ENCODE measurements at places on chromosomes 7 and 10.
A peak's percentile ranks its signal among the peaks of the same experiment; 100 is the strongest.

DNA sequence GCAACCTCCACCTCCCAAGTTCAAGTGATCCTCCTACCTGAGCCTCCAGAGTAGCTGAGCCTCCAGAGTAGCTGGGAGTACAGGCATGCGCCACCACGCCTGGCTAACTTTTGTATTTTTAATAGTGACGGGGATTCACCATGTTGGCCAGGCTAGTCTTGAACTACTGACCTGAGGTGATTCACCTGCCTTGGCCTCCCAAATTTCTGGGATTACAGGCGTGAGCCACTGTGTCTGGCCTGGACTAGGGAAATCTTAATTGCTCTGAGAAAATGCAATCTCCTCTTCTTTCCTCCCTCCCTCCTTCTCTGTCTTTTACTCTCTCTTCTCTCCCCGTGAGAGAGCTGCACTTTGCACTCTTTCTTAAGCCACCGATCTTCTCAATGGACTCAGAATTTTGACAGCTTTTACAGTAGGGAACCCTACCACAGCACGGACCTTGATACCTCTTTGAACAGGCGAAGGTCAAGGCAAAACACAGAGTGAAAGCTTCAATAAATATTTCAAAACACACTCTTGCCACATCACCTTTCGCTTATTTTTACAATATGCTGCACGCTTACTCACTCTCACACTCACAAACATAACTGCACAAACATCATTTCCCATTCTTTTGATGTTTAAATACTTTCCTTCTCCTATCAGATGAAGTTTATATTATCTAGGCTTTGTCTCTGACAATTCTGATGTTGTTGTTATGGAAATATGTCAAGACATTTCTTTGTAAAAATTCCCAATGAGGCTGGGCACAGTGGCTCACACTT, 173.4 kb upstream of the NRP1 start:
- no peak for DNase-seq

GRCh38 chr7:111763221-111763801, 201.0 kb upstream of the IMMP2L start:
- DNase-seq: no peak

GRCh38 chr7:149284343-149284742, 22.3 kb downstream of the ZNF783 start:
- DNase-seq: no peak

GRCh38 chr7:106573125-106573663, 87.8 kb downstream of the CCDC71L start:
- DNase-seq: no peak

DNA sequence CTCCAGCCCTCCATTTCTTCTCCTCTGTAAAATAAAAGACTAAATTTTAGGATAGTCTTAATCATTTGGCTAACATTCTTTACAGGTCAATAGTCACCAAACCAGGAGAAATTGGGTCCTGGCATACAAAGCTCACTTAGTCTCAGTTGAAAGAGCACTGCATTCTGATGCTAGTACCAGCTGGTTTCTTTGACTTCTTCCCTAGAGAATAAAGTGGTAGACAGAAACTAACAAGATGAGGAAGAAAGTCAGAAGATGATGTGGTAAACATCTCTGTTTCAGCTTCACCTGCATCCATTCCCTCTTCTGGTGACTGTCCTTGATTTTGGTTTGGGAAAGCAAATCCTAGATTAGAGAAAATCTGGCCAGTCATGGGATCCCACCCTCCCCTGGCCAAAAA, 37.2 kb downstream of the NKX2-3 start:
- no peak for DNase-seq

DNA sequence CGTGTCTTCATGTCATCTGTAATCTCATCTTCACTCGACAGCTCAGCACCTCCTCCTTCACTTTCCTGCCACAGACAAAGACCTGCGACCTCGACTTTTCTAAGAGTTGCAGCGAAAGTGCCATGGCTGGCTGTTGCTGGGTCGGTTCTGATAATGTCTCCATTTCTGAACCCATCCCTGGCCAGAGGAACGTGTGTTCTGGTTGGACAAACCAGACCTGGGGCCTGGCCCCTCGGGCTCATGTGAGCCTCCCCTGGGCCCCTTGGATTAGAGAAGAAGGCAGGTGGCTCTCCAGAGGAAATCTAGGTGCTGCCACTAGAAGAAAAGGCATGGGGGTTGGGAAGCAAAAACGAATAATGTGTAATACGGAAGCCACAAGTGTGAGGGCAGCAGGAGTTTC, 273.7 kb downstream of the GLRX3 start:
- DNase-seq: peak; percentile 70

- DNase-seq: no peak
These were observed 846.5 kb downstream of the TYW1 start for GRCh38 chr7:67843001-67843565.

DNA sequence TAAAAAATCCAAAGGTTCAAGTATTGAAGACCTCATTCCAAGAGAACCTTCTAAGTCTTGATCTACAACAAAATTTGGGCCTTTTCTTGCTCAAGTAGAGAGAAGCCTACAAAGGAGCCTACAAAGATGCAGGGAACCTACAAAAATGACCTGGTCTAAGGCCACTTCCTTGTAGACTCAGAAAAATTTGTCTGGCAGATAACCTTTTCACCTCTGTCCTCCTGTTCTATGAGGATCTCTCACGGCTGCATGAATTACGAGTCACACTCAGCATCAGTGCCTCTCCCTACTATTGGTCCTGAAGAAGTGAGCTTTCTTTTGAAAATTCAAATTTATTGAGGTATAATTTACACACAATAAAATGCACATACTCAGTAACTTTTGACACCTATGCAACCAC, 29.3 kb downstream of the CCNJ start:
- DNase-seq: no peak

GRCh38 chr7:95817866-95818640, 45.7 kb downstream of the DYNC1I1 start:
- DNase-seq: no peak

DNA sequence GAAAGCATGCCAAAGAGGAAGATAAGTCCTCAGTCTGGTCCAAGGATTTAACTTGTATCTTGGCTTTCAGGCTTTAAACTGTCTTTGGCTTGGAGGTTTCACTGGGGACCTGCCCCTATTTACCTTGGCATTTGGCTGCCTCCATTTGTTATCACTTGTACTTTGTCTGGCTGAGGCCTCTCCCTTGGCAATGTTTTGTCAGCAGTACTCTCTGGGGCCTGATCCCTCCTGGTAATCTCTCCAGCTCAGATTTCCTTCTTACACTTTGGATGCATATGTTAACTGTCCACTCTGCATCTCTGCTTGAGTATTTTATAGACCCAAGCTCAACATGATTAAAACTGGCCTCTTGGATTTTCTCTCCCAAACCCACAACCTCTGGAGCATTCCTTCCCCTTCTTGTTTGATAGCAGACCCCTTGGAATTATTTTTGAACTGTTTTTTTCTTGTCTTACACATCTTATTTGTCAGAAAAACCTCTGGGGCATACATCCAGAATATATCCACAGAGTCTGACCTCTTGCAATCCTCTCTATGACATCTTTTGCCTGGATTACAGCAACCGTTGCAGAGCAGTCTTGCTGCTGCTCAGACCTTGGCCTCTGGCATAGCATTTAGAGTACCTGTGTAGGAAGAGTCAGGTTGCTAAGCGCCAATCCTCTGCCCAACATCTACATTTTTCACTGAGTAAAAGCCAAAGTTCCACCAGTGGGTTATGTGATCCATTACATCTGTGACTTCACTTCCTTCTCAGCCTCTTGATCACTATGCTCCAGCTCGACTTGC, 35.2 kb downstream of the ZNF487 start:
- no peak for DNase-seq

- DNase-seq: no peak
These were observed 46.9 kb upstream of the SFMBT2 start for GRCh38 chr10:7457478-7458316.

DNA sequence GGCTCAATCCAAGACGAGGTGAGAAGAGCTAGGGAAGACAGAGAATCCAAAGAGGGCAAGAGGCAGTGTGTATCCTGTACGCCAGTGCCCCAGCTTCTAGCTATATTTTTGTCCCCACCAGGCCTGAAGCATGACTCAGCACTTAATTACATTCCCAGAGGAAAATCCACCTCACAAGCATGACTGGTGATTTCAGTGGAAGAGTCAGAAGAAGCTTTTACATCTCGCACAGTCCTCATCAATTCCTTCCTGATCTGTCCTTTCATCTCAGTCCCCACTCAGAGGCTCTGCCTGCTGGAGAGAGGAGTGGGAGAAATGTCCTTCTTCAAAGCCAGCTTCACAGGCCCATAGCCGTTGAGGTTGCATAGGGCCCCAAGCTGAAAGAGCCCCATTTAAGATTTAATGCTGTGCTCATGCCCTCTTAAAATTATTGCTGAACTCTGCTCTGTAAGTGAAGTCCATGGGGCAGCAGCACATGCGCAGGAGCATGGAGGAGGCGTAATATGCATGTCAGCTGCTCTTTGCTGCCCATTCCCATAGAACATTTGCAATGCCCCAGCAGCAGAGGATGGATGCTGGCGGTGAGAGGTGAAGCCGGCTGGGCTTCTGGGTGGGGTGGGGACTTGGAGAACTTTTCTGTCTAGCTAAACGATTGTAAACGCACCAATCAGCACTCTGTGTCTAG, 39.0 kb upstream of the AOAH start:
- DNase-seq: no peak

- no peak for DNase-seq
These were observed 38.0 kb downstream of the MDFIC start for GRCh38 chr7:114959931-114960330.

- DNase-seq: no peak
These were observed 364.2 kb downstream of the SFMBT2 start for GRCh38 chr10:7046615-7047014.

GRCh38 chr7:7202375-7202720, 20.0 kb downstream of the C1GALT1 start:
- DNase-seq: no peak
